Effector CD4-positive, alpha-beta T cell (primary cell): ENCODE measurements at places on chromosomes 2 and 18.
A peak's percentile ranks its signal among the peaks of the same experiment; 100 is the strongest.

- peak; percentile 55 for DNase-seq
Observed at GRCh38 chr18:79681484-79682387, 2.1 kb downstream of the CTDP1 start.

- DNase-seq = no peak
Observed at GRCh38 chr18:34544930-34545329, 165.2 kb upstream of the DTNA start.

DNA sequence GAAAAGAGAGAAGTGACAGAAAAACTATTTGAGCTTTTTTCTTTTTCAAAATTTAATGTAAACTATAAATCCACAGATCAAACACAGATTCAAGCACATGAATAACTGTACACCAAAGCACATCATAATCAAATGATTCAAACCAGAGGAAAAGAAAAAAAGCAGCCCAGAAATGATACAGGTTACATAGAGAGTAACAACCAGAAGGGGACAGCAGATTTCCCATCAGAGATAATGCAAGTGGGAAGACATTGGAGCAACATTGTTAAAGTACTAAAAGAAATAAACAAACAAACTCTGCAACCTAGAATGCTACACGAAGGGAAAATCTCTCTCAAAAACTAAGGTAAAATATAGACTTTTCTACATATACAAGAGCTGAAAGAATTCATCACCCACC is 34.5 kb downstream of the CMPK2 start:
- no peak for DNase-seq

DNA sequence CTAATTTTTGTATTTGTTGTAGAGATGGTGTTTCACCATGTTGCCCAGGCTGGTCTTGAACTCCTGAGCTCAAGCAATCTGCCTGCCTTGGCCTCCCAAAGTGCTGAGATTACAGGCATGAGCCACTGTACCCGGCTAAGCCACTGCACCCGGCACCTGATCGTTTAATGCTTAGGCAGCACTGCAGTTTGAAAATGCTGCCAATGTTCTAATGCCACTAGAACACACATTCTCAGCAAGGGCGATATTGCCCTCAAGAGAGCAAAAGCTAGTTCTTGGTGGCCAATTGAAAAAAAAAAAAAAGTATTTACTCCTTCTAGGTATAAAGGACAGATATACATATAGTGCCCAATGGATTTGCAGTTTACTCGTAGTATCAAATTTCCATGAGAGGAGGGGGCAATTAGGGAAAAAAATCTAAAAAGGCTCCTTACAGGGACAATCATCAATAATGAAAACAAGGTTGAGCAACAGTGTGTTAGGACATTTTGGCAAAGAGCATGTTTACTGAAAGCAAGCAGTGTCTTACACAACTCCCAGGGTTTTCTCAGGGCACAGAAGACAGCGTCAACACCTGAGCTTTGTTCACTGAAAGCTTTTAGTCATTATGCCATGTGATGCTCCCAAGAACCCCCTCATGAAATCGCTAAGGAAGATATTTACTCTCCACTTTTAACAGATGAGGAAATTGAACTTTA is 199.9 kb upstream of the PKDCC start:
- no peak for DNase-seq

DNA sequence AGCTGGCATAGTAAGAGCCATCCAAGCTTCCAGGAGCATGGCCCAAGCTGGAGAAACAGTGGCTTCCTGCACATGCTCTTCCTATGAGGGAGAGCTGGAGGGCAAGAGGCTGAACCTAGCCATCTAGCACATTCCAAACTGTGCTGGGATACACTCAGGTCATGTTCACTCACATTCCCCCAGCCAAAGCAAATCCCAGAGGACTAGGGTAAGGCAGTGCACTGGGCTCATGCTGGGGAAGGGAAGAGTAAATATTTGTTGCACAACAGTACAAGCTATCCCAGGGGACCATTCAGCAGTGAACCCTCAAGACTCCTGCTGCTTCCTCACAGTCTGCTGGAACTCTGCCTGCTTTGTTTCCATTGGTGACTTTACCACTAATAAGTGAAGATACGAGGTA is 20.7 kb upstream of the GYPC start:
- DNase-seq = no peak

DNA sequence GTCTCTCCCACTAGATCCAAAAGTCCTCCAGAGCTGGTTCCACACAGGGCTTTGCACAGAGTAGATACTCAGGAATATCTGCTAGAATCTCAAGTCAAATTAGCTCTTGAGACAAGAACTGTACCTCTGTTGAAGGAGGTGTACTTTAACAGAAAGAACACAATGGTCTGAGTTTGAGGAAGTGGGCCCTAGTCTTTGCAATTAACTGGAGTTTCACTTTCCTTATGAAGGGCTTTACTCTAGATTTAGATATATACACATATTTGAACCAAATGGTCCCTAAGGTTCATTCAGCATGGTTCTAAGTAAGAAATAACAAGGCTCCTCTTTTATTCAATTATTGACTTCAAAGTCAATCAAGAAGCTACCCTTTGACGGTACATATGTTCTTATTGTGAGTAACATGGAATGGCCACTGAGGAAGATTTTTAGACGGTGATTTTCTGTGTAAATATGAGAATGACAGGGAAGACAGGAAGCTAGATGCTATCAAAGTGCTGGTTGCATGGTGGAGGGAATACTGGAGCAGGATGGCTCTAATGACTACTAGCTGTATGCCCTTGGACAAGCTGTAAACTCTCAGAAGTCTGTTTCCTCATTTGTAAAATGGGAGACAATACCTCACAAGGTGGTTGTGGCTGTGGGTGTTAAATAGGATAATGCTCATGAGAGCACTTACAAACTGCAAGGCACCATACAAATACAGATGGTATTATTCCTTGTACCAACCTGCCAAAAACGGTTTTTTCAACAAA is 73.5 kb upstream of the SERTAD2 start:
- DNase-seq = no peak
